DMS79 (cell line): ENCODE measurements at places on chromosomes 1 and 21.

DNA sequence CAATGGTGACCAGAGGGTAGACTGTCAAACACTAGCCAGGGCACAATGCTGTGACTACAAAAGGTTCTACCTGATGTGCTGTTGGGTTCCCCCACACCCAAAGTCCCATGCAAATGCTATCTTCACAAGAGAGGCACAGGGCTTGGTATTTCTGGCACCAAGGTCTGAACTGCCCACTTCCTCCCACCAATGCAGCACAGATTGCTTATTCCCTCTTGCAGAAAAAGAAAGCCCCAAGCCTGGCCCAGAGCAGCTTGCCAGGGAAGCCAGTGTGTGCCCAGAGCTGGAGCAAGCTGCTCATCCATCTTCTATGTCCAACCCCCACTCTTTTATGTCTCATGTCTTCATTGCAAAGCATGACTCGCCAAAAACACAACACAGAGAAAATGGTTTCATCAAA, 149.4 kb upstream of the CAMK1G start:
- DNase-seq = no peak

DNA sequence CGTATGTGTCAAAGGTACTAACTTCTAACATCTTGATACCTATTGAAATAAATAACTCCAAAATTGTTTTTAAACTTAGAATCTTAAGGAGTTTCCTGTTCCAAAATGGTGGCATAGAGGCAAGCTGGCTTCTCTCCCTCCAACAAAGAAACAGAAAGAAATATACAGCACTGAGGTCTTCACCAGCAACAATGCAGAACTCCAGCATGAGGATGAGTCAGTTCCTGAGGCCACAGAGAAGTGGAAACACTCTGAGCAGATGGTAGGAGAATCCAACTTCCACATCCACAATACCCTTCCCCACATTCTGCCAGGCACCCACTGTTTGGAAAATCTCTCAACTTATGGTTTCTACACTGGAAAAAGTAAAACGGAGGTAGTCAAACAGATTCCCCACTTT, 12.2 kb upstream of the PPIH start:
- no peak for DNase-seq

DNA sequence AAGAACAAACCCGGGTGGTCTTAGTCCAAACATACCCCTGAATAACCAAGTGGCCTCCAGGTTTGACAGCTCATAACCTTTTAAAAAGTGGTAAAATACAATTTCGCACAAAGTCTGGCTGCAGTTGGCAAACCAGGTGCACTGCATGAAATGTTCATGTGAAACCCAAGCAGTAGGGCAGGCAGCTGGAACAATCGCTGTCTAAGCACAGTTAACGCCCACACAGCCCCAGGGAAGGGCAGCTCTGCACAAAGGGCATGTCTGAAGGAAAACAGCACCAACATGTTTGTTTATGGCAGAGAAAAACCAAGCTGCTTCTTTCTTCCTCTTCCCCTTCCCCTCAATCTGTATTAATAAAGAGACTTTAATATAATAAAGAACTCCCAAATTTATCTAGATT, 49.5 kb downstream of the KIAA1614 start:
- DNase-seq = no peak

- peak; percentile 75 for DNase-seq
Observed at GRCh38 chr1:61244114-61244513, 161.8 kb downstream of the NFIA start.

DNA sequence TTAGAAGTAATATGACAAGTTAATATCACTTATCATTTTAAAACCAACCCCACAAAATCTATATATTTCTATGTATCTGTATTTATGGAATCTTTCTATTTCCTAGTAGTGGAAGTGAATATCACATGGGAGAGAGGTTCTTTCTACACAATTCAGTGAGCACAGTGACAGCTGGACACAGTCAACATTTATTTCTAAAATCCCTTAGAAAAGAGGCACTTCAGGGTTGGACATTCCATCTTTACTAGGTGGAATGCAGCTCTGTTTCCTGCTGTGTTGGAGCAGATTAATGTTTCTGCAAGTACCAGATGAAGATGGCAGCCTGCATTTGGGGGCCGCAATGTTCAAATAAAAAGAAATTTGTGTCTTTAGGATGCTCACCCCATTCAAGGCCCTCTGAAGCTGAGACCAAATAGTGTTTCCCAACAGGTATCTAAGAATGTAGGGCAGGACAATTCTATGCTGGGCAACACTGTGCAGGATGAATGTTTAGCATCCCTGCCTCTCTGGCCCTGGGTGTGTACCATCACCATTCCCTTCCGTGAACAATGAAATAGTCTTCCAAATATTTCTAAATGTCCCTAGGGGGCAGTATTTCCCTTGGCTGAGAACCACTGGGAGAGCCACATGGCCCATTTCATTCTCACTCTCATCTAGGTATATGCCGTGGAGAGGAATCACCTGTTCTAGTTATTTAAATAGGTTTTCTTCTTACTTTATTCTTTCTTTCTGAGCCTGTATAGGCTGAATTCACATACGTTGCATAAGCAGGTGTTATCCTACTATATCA, 394.8 kb downstream of the PRDM2 start:
- no peak for DNase-seq

DNA sequence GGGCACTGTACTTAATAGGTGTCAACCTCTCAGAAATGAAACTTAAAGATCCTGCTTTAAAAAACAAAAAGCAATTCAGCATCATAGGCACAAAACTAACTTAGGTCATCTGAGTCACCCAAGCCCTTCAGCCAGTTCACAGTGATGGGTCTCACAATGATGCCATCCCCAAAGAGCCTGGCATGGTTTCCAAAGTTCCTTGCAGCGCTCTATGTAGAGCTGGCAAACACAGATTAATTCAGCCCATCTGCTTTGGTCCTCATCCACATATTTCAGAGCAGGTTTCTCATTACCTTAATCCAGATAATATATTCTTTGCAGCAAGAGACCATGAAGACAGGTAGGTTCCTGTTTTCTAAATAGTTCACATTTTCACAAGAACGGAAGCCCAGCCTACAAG, 14.6 kb upstream of the PLA2G2C start:
- no peak for DNase-seq

GRCh38 chr1:168726719-168727118, 2.3 kb downstream of the DPT start:
- no peak for DNase-seq

DNA sequence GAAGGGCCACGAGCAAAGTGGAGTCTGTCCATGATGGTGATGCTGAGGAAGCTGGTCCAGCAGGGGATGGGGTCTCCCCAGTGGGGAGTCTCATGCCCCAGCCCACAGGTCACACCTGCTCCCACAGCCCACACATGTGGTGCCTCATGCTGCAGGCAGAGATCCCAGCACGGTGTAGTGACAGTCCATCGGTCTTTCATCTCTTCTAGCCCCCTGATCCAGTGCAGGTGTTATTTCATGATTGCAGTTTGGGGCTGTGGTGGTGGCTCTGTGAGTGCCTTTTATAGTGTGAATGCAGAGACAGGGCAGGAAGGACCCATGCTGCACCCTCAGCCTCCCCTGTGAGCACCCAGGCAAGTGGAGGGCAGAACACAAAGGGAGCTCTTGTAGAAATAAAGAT, 45.0 kb downstream of the UBASH3A start:
- DNase-seq = no peak

DNA sequence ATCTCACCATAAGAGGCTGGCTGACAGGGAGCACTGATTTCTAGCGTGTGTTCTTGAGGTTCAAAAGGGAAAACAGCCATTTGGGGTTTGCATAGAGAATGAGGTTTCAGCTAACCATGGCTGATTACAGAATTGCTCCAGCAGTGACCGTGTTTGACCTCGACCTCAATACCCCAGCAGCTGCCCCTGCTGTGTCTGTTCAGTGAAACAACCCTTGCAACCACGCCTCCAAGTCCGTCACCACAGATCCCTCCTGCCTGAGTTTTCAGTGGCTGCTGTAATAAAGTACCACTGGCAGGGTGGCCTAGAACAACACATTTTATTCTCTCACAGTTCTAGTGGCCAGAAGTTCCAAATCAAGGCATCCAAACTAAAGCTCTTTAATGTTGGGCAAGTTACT, 147.7 kb downstream of the HUNK start:
- DNase-seq = no peak

- no peak for DNase-seq
Observed at GRCh38 chr1:162956922-162957321, 95.9 kb upstream of the CCDC190 start.

DNA sequence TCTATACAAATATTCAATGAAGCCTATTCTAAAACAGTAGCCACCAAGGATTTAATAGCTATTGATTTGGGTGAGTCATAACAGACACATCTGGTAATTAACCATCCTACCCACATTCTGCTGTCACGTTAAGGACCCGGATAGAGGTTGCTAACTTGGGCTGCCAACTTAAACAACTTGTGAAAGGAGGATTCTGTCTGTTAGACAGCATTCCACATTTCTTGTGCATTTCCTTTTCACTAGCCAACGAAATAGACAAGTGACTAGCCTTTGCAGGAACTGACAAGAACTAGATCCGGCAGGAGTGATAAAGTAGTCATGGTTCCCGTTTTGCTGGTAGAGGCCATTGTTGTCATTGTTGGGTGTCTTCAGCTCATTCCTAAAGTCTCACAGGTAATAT, 9.5 kb downstream of the DSCAM start:
- DNase-seq = no peak

GRCh38 chr1:90402893-90403849, 313.9 kb downstream of the BARHL2 start:
- DNase-seq = no peak

DNA sequence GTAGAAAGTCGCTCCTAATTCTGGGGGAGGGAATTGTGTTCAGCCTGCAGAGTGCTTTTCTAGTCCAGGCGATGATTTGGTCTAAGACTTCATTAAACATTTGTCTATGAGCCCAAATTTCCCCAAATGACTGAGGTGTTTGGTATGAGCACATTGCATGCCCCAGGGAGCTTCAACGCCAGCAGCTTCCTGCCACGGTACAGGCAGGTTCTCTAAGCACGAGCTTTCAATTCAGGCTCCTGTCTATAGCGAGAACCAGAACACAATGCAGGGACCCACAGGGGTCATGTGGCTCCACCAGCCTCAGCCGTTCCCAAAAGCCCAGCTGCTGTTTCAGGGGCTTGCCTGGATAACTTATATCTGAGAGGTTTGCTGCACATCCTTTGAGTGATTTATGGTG, 34.1 kb upstream of the H6PD start:
- DNase-seq = no peak

DNA sequence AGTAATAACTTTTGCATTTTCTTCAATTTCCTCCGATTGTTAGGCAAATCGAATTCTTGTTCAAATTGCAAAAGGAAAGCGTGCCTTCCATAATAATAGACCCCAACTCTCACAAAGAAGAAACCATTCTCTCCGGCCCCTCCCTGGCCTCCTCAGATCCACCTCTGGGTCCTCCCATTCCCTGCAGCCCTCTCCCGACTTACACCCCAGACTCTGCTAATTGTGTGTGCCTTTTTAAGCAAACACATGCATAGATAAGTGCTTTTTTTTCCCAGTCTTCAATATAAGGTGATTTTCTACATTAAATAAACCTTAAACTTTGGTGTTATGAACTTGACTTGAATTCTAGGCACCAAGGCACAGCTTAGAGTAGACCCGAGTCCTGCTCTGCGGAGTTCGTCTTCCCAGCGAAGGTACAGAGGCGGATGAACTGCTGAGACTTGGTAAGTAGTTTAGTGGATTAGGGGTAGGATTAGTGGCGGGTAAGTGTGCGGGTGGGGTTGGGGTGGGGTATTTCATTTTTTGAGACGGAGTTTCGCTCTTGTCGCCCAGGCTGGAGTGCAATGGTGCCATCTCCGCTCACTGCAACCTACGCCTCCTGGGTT, 1.5 kb downstream of the L1TD1 start:
- no peak for DNase-seq

GRCh38 chr1:225769687-225770086, 7.9 kb upstream of the SRP9 start:
- no peak for DNase-seq

DNA sequence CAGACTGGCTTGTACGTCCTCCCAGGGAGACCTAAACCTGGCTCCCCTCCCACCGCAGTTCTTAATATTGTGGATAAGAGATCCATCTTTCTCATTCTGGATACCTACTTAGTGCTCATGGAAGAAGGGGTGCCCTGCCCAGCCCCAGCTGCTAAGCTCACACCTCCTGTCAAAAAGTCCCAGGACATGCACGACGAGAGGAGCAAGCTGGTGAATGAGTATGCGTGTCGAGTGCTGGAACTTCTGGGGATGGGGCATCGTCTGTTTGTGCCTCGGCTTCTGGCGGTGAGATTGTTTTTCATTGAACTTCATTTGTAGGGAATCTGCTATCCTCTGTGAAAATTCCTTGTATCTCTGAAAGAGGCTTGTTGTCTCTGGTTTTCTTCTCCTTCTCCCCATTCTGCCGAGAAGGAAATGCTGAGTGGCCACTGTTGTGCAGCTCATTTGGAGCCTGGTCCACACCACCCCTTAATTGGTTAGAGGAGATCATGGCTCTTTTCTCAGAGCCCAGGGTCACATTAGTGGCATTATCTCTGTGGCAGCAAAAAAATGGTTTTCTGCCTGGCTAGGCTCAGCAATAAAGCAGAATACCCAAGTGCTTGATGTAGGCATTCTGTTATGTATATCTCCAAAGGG, 199.4 kb upstream of the CACYBP start:
- no peak for DNase-seq
